ENCODE measurements at places on chromosomes 13 and 19.

GRCh38 chr13:59247171-59247570 lies 916.6 kb downstream of the DIAPH3 start:
- no peak for DNase-seq

- DNase-seq, result no peak
Measured at GRCh38 chr13:66128692-66129269, 1101.4 kb downstream of the PCDH9 start.

- DNase-seq, result no peak
Measured at GRCh38 chr19:8935460-8935859, 74.7 kb downstream of the MUC16 start.

- DNase-seq, result peak; percentile 14
Measured at GRCh38 chr19:751501-752341, 809 bp downstream of the MISP start.

- DNase-seq, result no peak
Measured at GRCh38 chr13:95470574-95471366, 81.8 kb upstream of the CLDN10 start.

- DNase-seq, result no peak
Measured at GRCh38 chr13:59893266-59893665, 270.5 kb downstream of the DIAPH3 start.

GRCh38 chr19:17041976-17042375 lies 15.4 kb upstream of the CPAMD8 start:
- DNase-seq, result no peak

DNA sequence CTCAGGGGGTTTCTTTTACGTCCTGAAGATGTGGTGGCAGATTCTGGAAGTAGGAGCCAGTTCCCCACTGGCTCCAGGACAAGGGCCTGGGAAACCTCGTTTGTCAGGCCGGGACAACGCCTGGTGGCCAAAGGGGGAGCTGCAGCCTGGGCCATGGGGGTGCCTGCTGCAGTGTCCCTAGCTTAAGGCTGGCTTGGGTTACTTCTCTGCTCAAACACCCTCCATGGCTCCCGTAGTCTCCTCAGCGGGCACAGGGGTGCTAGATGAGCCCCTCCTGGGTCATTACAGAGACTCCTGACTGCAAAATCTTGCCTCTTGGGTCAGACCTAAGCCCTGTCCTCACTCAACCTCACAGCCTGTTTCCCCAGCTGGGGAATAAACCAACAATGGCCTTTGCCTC lies 14.7 kb downstream of the CILP2 start:
- no peak for DNase-seq

DNA sequence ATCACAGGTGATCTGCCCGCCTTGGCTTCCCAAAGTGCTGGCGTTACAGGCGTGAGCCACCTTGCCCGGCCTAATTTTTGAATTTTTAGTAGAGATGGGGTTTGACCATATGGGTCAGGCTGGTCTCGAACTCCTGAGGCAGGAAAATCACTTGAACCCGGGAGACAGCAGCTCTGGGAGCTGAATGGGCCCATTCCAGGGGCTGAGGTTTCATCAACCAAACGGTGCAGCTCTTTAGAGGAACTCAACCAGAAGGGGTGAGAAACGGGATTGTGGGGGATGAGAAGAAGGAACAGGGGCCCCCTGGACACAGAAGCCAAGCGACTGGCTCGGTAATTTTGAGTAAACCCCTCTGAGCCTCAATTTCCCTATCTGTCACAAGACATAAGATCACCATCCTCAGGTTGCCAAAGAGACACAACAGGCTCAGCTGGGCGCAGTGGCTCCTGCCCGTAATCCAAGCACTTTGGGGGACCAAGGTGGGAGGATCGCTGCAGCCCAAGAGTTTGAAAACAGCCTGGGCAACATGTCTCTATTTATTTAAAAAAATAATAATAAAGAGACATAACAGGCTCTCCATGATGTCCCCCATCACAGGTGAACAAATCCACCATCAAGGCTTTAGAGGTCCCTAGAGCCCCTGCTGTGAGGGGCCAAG lies 562 bp downstream of the IQCN start:
- DNase-seq, result no peak

DNA sequence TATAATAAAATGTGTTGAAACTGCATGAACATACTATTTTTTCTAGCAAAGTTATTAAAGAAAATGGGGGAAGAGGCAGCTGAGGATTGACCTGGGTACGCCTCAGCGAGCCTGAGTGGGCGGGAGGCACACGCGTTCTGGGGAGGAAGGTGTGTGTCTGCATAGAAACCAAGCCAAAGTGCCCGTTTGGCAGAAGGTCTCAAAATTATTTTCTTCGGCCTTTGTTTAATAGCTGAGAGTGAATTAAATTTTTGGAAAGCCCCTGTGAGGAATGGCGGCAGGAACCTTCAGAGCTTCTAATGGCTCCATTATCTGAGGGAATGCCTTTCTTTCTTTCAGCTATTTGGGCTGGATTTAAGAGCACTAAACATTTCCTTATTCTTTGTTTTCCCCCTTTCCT lies 5.2 kb downstream of the ZIC2 start:
- DNase-seq, result no peak

GRCh38 chr19:12665671-12666264 lies 774 bp downstream of the MAN2B1 start:
- no peak for DNase-seq

DNA sequence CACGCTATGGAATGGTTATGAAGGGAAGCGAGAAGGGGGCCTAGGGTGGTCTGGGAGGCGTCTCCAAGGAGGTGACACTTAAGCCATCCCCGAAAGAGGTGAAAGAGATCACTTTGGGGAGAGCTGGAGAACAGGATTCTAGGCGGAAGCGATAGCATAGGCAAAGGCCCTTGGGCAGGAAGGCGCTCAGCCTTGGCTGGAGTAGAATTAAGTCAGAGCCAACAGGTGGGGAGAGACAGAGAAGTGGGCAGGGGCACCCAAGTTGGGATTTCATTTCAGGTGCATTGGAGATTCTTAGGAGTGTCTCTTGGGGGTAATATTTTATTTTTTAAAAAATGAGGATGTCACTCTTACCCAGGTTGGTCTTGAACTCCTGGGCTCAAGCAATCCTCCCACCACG lies 9.6 kb downstream of the SNRPD2 start:
- no peak for DNase-seq

DNA sequence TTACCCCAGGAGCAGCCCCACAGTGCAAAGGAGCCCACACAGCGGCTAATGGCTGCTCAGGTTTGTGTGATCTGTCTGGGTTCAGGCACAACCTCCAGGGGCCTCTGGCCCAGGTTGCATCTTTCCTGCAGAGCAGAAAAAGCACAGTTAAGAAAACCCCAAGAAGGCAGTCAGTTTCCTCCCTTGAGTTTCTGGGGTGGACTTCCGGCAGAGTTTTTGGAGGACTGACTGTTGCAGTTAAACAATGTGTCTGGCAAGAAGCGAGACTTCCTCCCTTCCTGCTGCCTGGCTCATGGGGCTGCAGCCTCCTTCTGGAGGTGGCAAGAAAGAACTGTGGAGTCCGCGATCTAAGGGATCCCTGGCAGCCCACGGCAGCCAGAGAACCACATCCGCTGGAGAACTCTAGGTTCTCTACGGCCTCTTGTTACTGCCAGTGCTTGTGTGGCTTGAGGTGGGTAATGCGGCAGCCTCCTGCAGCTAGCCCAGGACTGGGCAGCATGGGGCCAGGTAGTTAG lies 114.4 kb downstream of the ZDHHC20 start:
- no peak for DNase-seq

Measured in AG04449 (cell line).